Left lung (tissue), 14 donors: ENCODE measurements at places on chromosomes 12 and 14. TPM values are rescaled to one million over a fixed set of nuclear protein-coding genes. Genes with fewer than 3 reads are reported as not detected.

Gene PZP
- total RNA-seq, result 1.4 TPM

Gene RD3L
- not detected for total RNA-seq

Gene SYNE3
- 11.1 TPM for total RNA-seq

Gene TCL1A
- total RNA-seq, result not detected

Gene C2CD5
- total RNA-seq, result 34.4 TPM

Gene SYCP3
- total RNA-seq, result 0.76 TPM

Gene RPL10L
- total RNA-seq, result not detected

Gene TEAD4
- total RNA-seq, result 34.1 TPM

Gene ANG
- 10.3 TPM for total RNA-seq

Gene OVCH1
- 0.89 TPM for total RNA-seq

Gene PLEKHD1
- 0.61 TPM for total RNA-seq

Gene ANKRD33
- not detected for total RNA-seq

Gene C12orf56
- total RNA-seq, result not detected

Gene CACNA2D4
- total RNA-seq, result 6.5 TPM

Gene LMO3
- total RNA-seq, result 172 TPM

Gene PIWIL1
- total RNA-seq, result not detected

Gene TAS2R50
- 1.1 TPM for total RNA-seq

Gene GALNT9
- not detected for total RNA-seq

Gene CAPZA3
- not detected for total RNA-seq

Gene TMEM253
- 0.85 TPM for total RNA-seq

Gene HOXC4
- 0.68 TPM for total RNA-seq

DNA sequence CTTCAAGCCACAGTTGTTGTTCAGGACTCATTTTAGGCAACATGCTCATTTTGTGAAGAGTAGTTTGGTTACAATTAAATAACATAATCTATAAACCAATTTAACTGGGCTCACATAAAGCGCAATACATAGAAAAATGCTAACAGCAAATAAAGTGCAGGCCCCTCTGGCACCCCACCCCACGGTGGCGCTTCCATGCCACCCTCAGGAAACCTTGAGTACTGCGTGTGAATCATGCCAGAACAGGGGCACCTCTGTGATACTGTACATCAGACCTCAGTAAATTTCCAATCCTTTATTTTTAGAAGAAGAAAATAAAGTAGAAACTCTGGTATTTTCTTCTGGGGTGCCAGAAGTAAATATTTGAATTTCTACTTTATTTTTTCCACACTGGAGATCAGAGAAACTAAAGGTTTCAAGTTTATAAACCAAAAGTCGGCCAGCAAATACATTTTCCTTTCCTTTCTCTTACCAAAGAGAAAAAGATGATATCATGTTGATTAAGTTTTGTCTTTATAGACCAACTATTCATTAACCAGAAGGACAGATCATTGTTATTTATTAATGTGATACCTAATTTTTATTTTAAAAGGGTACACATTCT is 316.8 kb downstream of the PAWR start:
- no peak overlapping the region for H3K4me3 ChIP-seq
- H3K4me1 ChIP-seq, result no peaks in the 10 kb centered on the region
- H3K27me3 ChIP-seq, result no peaks in the 10 kb centered on the region
- H3K27ac ChIP-seq, result no peak overlapping the region
- no peaks in the 10 kb centered on the region for H3K36me3 ChIP-seq
- no peak for DNase-seq

- H3K27me3 ChIP-seq, result no peaks in the 10 kb centered on the region
- peaks cover 17% of the 10 kb centered on the region for H3K4me1 ChIP-seq
- no peak for DNase-seq
- no peak overlapping the region for H3K27ac ChIP-seq
- no peaks in the 10 kb centered on the region for H3K36me3 ChIP-seq
These were observed 2.6 kb upstream of the DNAAF2 start for GRCh38 chr14:49637534-49638078.

DNA sequence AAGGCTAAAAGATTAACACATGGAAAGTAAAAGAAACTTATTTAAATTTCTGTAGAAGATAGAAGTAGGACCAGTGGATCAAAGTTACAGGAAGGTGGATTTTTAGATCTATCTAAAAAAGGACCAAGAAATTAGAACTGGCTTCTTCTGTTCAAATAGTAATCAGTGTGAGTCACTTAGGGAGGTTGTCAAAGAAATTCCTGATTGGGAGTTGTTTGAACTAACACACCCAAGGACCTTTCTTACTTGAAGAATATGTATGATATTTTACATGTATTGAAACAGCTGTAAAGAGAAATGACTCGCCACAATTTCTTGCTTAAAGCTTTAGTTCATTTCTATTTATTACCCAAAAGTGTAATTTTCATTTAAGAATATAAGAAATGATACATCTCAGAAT is 256.9 kb downstream of the RAD51B start:
- no peak overlapping the region for H3K4me3 ChIP-seq
- H3K36me3 ChIP-seq, result no peaks in the 10 kb centered on the region
- no peaks in the 10 kb centered on the region for H3K27me3 ChIP-seq
- H3K4me1 ChIP-seq, result peaks cover 6% of the 10 kb centered on the region

- DNase-seq, result no peak
- no peaks in the 10 kb centered on the region for H3K36me3 ChIP-seq
- no peaks in the 10 kb centered on the region for H3K27me3 ChIP-seq
- H3K4me3 ChIP-seq, result no peak overlapping the region
- no peak overlapping the region for H3K27ac ChIP-seq
- peaks cover 4% of the 10 kb centered on the region for H3K4me1 ChIP-seq
These were observed 713.3 kb downstream of the LRFN5 start for GRCh38 chr14:42319996-42320395.

GRCh38 chr12:65962921-65963861 is 138.9 kb downstream of the HMGA2 start:
- H3K4me1 ChIP-seq, result no peaks in the 10 kb centered on the region
- H3K27me3 ChIP-seq, result peaks cover 18% of the 10 kb centered on the region

GRCh38 chr14:100975671-100976070 is 72.1 kb upstream of the RTL1 start:
- H3K4me1 ChIP-seq, result no peaks in the 10 kb centered on the region
- H3K27ac ChIP-seq, result no peak overlapping the region
- no peak overlapping the region for H3K4me3 ChIP-seq

- no peak overlapping the region for H3K27ac ChIP-seq
- no peaks in the 10 kb centered on the region for H3K4me1 ChIP-seq
- peak; percentile 33 for DNase-seq
- H3K4me3 ChIP-seq, result no peak overlapping the region
These were observed 638.5 kb upstream of the MIS18BP1 start for GRCh38 chr14:45891417-45892080.

DNA sequence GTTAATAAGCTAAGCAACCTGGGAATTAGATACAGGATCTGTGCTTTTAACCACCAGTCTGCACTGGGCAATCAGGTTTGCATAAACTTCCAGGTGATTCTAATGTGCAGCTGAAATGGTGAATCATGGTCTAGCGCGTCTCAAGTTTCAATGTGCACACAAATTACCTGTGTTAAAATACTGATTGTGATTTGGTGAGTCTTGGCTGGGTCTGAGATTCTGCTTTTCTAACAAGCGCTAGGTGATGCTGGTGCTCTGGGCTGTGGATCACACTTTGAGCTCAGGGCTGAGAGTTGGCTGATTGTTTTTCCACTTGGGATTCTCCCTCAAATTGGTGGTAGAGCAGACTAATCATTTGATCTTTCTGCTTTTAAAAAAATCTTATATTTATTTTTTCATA is 124.8 kb downstream of the C12orf75 start:
- DNase-seq, result no peak
- H3K27ac ChIP-seq, result no peak overlapping the region
- no peak overlapping the region for H3K4me3 ChIP-seq
- H3K36me3 ChIP-seq, result no peaks in the 10 kb centered on the region
- H3K4me1 ChIP-seq, result no peaks in the 10 kb centered on the region
- no peaks in the 10 kb centered on the region for H3K27me3 ChIP-seq

DNA sequence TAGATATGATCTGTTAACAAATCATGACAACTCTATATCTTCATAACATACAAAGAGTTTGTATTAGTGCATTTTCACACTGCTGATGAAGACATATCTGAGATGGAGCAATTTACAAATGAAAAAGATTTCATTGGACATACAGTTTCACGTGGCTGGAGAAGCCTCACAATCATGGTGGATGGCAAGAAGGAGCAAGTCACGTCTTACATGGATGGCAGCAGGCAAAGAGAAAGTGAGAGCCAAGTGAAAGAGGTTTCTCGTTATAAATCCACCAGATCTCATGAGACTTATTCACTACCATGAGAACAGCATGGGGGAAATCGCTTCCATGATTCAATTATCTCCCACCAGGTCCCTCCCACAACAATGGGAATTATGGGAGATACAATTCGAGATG is 157.6 kb downstream of the DUSP6 start:
- H3K4me1 ChIP-seq, result no peaks in the 10 kb centered on the region
- no peak overlapping the region for H3K27ac ChIP-seq
- H3K36me3 ChIP-seq, result no peaks in the 10 kb centered on the region
- H3K27me3 ChIP-seq, result no peaks in the 10 kb centered on the region
- no peak for DNase-seq

GRCh38 chr14:61811882-61812346 is 49.7 kb downstream of the SNAPC1 start:
- H3K4me3 ChIP-seq, result no peak overlapping the region
- H3K36me3 ChIP-seq, result no peaks in the 10 kb centered on the region
- H3K4me1 ChIP-seq, result peaks cover 7% of the 10 kb centered on the region
- no peak overlapping the region for H3K27ac ChIP-seq

DNA sequence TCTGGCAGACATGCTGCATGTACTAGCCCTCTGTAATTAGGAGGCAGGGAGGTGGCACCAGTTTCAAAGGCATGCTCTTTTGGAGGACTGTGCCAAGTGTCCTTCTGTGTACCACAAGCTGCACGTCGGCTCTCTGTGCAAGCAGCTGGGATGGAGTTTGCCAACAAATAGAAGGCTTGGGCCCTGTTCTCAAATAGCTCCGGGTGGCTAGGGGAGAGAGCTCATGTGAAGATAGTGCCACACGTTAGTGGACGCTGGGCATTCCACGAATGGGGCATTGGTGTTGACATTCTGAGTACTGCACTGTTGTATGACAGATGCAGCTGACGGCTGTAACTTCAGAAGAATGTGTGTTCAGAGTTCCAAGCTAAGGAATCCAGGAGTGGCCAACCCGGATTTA is 4.4 kb downstream of the AACS start:
- H3K36me3 ChIP-seq, result no peaks in the 10 kb centered on the region
- H3K4me3 ChIP-seq, result no peak overlapping the region
- H3K27me3 ChIP-seq, result peaks cover 2% of the 10 kb centered on the region
- H3K27ac ChIP-seq, result no peak overlapping the region
- DNase-seq, result no peak

DNA sequence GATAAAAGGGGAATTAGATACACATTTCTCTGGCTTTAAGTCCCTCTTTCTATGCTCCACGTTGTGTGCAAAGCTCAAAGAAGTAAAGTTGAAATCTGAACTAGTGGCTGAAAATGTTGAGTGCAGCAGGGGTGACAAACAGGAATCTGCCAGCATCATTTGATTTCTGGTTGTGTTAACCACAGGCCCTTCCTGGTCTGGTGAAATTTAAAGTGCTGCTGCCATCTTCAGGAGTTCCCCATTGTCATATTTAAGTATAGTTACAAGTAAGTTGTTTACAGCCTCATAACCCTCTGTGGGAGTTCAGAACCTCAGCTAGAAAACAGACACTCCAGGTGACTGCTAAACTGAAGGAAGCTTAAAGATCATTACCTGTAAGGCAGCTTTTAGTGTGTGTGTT is 90.9 kb upstream of the CCDC196 start:
- H3K27me3 ChIP-seq, result no peaks in the 10 kb centered on the region
- no peaks in the 10 kb centered on the region for H3K36me3 ChIP-seq
- DNase-seq, result no peak
- no peaks in the 10 kb centered on the region for H3K4me1 ChIP-seq

DNA sequence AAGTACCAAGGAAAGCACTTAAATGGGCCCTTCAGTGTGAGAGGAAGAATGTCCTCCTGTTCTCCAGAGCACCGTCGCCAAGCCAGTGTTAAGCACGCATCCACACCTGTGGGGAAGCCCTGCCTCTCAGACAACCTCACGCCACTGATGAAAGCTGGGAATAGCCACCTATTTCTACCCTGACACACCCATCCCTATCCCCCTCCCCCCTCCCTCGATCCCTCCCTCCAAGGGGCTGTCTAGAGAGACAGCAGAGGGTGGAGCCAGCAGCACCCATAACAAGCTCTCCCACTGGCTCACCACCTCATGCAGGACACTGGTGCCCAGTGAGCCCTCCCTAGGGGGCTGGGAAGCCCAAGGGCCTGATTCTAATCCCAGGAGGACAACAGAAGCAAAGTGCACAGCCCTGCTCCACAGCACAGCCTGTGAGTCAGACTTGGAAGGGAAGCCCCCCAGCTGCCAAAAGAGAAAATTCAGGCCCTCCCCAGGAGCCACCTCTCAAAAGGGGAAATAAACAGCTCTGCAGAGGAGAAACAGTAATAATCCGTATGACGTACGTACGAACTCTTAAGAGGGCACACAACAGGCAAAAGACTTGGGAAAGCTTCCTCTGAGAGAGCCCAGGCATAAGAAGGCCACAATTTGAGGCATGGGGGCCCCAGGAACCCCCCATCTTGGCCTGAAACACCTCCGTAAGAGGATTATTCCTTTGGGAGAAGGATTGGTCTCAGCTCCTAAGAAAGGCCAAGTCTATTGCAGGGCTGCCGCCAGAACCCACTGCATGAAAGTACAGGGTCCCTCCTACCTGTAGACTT is 7.8 kb downstream of the PITPNM2 start:
- H3K4me1 ChIP-seq, result peaks cover 33% of the 10 kb centered on the region
- H3K27me3 ChIP-seq, result no peaks in the 10 kb centered on the region
- H3K4me3 ChIP-seq, result no peak overlapping the region
- DNase-seq, result no peak

DNA sequence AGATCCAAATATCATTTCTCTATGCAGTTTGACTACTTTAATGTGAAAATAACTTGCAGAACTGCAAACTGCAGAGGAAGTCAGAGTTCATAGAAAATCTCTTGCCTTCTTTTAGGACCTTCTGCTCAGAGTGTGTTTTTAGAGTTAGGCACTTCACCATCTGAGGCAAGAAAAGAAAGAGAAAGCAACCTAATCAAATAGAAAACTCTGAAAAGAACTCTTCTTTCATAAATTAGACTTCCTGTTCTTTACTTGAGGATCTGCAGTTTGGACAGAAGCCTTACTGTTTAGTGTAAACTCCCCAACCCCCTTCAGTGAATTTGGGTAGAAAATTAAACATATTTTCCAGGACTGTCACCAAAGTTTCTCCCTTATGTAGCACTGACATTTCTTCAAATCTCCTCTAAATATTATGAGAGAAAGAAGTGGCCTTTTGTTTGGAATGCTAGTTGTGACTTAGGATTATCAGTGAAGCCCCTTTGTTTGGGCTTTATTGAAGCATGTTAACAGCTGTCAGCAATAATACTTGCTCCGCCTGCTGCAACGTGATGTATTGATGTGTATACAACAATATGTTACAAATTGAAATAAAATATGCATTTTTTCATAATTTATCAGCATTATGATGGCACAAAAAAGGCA is 99.5 kb downstream of the PDZRN4 start:
- no peak for DNase-seq
- H3K4me1 ChIP-seq, result no peaks in the 10 kb centered on the region
- no peak overlapping the region for H3K27ac ChIP-seq

DNA sequence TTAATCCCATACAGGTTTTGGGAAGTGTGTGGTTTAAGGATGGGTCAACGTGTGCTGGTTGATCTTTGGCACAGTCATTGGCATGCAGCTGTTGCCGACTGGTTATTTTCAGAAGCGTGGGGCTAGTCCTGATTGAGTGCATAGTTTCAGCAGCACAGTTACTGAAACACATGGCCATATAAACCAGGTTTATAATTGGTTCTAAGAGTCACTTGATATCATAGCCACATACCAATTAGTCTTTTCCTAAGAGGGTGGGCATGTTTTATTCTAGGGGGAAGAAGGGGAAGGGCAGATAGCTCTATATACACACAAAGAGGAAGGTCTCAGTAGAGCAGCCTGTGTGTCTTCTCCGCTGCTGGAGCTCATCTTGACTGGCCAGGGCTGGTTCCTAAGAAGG is 11.0 kb upstream of the RPS6KL1 start:
- DNase-seq, result no peak
- no peak overlapping the region for H3K4me3 ChIP-seq
- H3K27ac ChIP-seq, result no peak overlapping the region
- no peaks in the 10 kb centered on the region for H3K36me3 ChIP-seq
- peaks cover 5% of the 10 kb centered on the region for H3K4me1 ChIP-seq
